ENCODE measurements at places on chromosomes 1 and 21.

- DNase-seq: no peak
Observed at GRCh38 chr1:115400891-115401290, 62.8 kb upstream of the NGF start.

GRCh38 chr1:151581921-151582320 lies 29.9 kb upstream of the SNX27 start:
- DNase-seq: no peak

- no peak for DNase-seq
Observed at GRCh38 chr1:25216123-25216522, 16.2 kb downstream of the SYF2 start.

- DNase-seq: no peak
Observed at GRCh38 chr1:233543338-233544255, 70.3 kb upstream of the KCNK1 start.

DNA sequence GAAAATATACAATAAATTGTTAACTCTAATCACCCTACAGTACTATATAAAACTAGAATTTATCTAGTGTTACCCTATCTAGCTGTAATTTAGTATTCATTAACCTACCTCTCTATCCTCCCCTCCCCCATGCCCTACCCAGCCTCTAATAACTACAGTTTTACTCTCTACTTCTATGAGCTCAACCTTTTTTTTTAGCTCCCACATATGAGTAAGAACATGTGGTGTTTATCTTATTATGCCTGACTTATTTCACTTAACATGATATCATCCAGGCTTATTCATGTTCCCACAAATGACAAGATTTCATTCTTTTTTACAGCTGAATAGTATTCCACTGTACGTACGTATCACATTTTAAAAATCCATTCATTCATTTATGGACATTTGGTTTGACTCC lies 46.0 kb upstream of the WARS2 start:
- DNase-seq: no peak

- DNase-seq: no peak
Observed at GRCh38 chr1:56396581-56396980, 182.8 kb downstream of the PLPP3 start.

- DNase-seq: no peak
Observed at GRCh38 chr1:59352065-59352464, 55.2 kb downstream of the FGGY start.

DNA sequence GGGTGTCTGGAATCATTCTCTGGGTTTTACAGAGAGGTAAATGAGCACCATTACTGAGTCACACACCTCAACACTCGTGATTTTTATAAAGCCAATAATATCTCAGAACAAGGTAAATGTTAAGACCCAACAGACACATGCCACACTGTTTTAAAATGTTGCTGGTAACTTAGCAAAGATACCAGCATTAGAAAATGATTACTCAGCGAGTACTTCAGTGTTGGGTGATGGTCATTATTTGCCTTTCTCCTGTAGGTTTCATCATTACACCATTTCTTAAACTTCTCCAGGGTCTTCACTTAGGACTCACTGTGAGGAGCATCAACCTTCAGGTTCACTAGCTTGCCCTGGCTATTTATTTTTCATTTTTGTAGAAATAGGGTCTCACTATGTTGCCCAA lies 6.9 kb upstream of the C4BPB start:
- no peak for DNase-seq

DNA sequence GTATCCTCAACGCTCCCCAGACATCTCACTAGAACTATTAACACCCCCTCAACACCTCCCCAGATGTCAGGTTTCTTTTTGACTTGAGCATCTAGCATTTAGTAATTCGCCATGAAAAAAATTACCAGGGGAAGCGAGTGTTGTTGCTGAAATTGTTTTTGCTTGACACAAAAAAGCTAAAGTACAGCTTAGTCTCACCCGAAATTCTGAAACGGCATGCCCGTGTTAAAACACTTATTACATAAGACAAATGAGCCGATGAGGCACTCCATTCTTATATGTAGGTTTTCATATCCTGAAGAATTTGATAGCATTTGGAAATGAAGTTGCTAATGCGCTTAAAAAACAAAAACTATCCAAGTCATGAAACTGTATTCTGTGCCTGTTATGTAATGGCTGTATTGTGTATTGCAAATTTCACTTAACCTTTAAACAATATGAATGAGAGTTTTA lies 1.3 kb upstream of the NRIP1 start:
- DNase-seq: no peak

GRCh38 chr1:149888999-149889289 lies 10.4 kb upstream of the BOLA1 start:
- no peak for DNase-seq

DNA sequence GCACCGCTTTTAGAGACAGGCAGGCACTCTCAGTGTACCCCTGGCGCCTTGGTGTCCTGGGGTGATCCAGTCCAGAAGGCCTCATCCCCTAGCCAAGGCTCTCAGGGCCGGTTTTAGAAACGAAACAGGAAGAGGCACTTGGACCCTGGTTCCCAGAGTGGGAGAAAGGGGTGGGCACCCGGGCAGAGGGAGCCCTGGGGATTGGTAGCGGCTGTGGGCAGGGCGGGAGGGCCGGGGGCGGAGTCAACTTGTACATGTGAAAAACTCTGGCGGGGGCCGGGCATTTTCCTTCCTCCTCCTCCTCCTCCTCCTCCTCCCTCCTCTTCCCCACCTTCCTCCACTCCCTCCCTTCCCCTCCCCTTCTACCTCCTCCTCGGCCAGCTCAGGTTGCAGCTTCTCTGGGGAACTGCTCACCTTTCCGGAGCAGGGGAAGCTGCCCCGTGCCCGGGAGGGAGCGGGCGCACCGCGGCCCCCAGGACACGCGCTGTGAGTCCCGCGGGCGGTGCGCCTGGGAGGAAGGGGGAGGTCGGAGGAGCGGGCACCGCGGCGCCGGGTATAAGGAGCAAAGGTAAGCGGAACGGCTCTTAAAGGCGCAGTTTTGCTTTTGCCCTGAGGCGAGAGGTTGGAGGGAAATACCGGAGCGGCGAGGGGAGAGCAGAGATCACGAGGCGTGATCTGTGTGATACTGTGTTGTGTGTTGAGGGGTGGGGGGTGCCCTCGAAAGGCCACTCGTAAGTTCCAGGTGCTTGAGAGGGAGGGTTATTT lies at the start of gene CDK18:
CDK18 (plus strand) TSS at position 359 of the 765 bp plus-strand sequence. CDS start 18,499 bp downstream, outside the sequence.
- DNase-seq: no peak

- DNase-seq: no peak
Observed at GRCh38 chr1:16905110-16905867, 9.5 kb downstream of the RNU1-2 start.

All from esophagus squamous epithelium (tissue), 5 donors.